Stimulated activated CD8-positive, alpha-beta memory T cell treated with anti-CD3 and anti-CD28 coated beads, Interleukin-4, amount 100 ng/mL, for 48 hours (primary cell): ENCODE measurements at places on chromosomes 5 and 9.

DNA sequence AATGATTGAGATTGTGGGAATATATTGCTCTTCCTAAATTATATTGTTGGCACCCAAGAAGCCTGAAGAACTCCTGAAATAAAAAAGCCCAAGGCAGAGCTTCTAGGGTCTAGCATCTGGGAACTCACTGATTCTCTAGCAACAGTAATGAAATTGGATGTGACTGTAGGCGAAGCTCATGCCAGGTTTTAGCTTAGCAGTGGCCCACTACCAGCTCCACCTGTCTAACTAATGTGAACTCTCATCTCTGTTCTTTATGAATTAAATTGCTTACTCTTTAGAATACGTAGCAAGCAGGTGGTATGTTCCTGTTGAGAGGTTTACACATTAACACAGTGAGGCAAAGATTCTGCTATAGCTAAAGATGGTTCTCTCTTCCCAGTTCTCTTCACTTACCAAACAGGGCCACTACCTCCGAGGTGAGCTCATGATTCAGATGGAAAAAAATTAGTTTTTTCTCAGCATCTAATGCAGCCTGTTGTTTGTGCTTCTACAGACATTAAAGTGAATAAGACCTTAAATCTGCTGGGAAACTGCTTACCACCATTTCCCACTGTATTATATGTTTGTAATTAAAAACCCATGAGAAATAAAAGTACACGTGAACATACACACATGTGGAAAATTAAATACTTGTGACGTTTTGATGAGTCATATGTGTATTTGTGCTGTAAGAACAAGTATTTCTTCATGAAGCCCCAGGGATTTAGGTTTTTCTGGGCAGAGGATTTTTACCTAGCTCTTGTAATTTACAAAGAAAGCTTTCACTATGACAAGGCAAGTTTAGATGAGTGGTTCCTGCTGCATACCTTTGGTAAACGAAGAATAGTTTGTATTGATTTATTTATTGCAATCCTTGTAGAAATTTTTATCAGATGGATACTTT lies 360.1 kb downstream of the KDM4C start:
- no peak for DNase-seq

- peak; percentile 27 for DNase-seq
Observed at GRCh38 chr5:95959888-95960666, 1.6 kb downstream of the ELL2 start.

DNA sequence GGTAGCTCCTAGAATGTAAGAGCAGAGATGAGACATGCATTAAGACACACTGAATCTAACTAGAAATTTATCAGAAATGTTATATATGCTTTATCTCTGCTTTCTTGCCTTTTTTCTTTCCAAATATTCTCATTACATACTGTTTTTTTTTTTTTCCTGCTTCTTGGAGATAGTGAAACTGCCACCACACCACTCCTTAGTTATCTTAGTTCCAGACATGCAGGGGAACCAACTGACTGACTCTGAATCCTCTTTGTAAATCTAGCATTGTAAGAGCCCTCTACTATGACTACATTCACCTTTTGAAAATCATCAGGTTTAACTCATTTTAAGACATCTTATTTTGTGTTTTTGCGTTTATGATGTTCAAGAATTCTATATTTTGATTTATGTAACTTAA lies 181.3 kb upstream of the ST8SIA4 start:
- no peak for DNase-seq

GRCh38 chr5:16066810-16067209 lies 112.8 kb downstream of the MARCHF11 start:
- DNase-seq = no peak

DNA sequence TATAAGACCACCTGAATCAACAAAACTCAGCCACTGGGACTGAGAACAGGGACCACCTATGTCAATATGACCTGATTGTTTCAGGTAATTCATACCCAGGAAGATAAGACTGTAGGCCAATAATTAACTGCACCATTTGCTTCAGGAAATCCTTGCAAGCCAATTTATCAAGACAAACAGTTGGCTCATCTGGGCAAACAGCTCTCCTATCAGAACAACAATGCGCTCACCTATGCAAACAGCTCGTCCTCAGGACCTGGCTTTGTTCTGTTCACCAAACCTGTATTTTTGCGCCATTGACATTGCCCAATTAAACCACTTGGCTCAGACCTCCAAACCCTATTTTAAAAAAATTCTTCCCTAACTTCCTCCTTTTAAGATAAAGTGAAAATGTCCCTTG lies 92.3 kb upstream of the MARCHF11 start:
- DNase-seq = no peak

GRCh38 chr9:127208416-127208815 lies 56.2 kb upstream of the GARNL3 start:
- DNase-seq = no peak

DNA sequence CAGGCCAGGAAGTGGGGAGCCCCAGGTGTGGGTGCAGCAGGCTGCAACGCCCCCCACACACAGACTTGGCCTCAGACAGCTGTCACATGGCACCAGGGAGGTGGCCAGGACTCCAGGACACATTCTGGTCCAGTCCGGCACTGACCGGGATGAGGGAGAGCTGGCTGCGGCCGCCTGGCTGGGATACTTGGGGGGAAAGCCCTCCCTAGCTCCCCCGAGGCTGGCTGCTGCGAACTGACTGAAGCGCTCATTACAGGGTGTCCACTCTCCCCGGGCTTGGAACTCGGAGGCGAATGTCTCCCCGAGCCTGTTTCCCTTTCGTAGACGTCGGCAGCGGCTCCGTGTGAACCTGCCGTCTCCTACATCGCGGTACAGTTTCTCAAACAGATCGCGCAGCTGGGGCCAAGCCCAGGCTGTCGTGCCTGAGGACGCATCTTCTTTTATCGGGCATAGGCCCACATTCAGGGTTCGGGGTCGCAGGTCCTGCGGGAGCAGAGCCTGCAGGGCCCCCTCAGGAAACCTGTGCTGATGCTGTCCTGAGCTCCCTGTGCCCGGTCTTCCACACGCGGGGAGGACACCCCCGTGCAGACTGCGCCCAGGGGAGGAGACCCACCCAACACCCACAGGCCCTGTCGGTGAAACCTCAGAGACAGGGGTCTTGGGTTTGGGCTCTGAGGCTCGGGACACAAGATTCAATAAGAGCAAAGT lies 19.8 kb downstream of the NACC2 start:
- DNase-seq = no peak
